Activated naive CD4-positive, alpha-beta T cell treated with anti-CD3 and anti-CD28 coated beads for 36 hours (primary cell): ENCODE measurements at places on chromosomes 2 and 18. TPM values are rescaled to one million over a fixed set of nuclear protein-coding genes. Genes with fewer than 3 reads are reported as not detected.

Gene MYO5B
- 0.12 TPM for total RNA-seq

DNA sequence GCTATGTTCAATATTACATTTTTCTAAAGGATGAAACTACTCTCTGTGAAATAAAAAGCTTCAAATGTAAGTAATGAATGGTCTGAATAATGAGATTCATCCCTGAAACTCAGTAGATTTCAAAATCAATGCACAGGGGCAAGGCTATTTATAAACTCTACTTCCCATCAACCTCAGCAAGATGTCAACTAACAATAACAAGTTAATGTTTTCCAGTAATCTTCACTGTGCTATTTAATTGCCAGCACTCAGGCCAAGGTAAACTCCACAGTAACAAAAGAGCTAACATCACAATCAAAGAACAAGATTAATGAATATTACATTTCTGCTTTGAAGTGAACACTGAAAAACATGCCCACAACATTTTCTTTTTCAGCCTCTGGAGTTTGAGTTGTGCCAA is 144.3 kb upstream of the ZFP36L2 start:
- peaks cover 2% of the 10 kb centered on the region for H3K36me3 ChIP-seq
- no peak overlapping the region for H3K27ac ChIP-seq
- H3K4me3 ChIP-seq, result no peak overlapping the region
- DNase-seq, result no peak
- no peaks in the 10 kb centered on the region for H3K27me3 ChIP-seq
- peaks cover 2% of the 10 kb centered on the region for H3K4me1 ChIP-seq

DNA sequence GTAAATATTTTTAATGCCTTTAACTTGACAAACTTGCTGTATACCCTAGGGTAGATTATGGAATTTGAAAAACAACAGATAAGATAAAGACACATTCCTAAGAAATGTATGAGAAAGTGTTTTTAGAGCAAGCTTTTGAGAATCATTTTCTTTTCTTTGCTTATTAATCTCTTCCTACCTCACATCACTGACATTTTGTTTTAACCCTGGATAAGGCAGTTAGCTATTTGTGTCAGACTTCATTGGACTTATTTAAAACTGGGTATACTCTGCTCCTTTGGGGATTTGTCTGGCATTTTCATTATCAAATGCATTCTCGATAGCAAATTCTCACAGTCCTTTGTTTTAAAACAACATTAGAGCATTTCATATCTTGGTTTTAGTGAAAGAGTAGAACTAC is 17.2 kb downstream of the EML4 start:
- DNase-seq, result no peak
- H3K36me3 ChIP-seq, result peaks cover 8% of the 10 kb centered on the region
- H3K4me1 ChIP-seq, result peaks cover 65% of the 10 kb centered on the region
- H3K27ac ChIP-seq, result no peak overlapping the region
- no peak overlapping the region for H3K4me3 ChIP-seq
- H3K27me3 ChIP-seq, result no peaks in the 10 kb centered on the region

DNA sequence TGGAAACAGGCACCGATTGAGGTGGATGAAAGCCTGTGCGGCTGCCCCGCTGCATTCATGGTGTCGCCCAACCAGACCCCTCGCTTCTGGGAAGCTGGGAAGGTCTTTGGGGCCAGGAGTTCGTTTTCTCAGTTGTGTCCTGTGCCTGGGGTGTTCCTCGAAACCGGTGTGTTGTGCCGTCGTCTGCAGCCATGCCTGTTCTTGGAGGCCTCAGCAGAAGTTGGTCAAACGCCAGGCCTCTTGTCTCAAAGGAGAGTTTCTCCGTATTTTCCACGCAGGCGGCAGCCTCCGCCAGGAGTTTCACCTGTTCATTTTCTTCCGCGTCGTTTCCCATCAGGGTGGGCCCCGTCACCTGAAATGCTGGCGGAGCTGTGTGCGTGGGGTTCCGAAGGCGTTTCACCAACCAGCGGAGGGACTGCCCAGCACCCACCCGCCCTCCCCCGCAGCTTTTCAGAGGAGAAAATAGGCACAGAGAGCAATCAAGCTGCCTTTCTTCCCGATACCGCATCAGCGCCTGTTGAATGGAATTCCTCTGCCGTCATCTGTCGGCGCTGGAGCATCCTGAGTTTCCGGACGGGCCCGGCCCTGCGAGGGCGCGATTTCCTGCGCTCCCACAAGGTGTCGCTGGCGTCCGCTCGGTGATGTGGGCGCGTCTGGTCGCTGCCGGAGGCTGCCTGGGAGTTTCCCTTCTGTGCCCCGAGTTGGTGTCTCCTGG is 17.0 kb upstream of the NFATC1 start:
- H3K36me3 ChIP-seq, result peaks cover 4% of the 10 kb centered on the region
- H3K4me1 ChIP-seq, result peaks cover 9% of the 10 kb centered on the region
- H3K4me3 ChIP-seq, result no peak overlapping the region
